ENCODE measurements at places on chromosomes 5 and 9.

DNA sequence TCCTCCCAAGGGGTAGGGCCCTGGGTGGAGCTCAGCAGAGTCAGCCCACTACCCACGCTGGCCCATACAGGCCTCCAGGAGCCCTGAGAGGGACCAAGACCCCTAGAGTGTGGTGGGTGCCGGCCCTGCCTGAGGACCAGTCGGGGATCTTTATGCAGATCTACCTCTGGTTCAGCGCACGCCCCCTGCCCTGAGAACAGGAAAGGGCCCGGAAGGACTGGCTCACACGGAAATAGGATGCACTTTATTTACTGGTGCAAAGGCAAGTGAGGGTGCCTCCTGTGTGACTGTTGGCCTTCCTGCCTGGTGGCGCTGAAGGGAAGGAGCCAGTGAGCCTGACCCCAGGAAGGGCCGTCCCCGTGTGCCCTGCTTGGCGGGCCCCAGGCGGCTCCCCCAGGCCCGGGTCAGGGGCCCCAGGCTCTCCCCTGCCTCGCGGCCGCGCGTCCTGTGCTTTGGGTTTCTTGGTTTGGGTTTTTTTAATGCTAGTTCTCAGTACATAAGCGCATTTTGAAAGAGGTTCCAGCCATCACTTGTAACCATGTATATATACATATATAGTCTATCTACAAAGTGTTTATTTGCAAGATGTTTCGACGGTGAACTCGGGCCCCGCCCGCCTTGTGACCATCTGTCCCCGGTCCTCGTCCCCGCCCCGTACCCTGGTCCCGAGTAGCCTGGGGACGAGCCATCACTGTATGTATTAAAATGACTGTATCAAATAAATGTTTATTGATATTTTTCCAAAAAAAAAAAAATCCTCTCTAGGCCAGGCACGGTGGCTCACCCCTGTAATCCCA lies 76.4 kb upstream of the ROR2 start:
- no peak for DNase-seq

GRCh38 chr9:31608416-31608815 lies 776.0 kb upstream of the ACO1 start:
- DNase-seq = no peak

DNA sequence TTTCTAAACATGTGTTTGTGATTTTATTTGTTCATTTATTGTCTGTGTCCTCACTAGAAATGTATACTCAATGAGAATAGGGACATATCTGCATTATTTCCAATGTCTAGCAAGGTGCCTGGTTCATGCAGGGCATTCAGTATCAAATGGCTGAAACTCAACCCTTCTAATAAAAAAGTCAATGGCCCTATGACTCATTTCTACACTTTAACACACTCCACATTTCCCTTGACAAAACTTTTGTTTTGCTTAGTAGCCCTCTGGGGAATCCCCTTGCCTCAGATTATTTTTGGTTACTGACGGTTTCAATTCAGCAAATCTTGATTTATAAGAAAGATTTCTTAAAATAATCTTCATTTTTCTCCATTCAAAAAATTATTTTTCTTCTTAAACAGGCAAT lies 206.0 kb upstream of the DMRTA1 start:
- no peak for DNase-seq

DNA sequence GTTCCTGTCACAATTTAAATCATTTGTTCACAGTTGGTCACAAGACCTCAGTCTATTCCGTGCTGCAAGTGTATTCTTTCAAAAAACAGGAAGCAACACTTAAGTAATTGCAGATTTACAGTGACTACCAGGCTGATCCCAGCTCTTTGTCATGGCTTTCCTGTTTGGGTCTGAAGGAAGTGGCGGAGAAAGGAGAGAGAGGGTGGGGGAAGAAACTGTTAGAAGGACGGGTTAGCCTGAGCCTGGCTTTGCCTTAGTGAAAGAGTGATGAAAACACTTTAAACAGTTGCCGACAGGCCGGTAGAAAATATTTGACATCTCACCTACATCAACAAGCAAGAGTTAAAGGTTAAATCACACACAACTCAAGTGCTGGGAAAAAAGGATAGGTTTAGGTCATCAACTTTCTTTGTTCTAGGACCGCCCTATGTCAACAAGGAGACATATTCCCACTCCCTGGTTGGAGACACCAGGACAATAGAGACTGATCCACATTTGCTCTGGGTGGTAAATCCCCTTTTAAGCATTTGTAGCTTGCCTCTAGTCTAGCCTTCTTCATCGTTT lies 102.2 kb upstream of the DAB2 start:
- DNase-seq = peak; percentile 19

GRCh38 chr9:34809504-34810186 lies 99.7 kb upstream of the CCL21 start:
- DNase-seq = no peak

DNA sequence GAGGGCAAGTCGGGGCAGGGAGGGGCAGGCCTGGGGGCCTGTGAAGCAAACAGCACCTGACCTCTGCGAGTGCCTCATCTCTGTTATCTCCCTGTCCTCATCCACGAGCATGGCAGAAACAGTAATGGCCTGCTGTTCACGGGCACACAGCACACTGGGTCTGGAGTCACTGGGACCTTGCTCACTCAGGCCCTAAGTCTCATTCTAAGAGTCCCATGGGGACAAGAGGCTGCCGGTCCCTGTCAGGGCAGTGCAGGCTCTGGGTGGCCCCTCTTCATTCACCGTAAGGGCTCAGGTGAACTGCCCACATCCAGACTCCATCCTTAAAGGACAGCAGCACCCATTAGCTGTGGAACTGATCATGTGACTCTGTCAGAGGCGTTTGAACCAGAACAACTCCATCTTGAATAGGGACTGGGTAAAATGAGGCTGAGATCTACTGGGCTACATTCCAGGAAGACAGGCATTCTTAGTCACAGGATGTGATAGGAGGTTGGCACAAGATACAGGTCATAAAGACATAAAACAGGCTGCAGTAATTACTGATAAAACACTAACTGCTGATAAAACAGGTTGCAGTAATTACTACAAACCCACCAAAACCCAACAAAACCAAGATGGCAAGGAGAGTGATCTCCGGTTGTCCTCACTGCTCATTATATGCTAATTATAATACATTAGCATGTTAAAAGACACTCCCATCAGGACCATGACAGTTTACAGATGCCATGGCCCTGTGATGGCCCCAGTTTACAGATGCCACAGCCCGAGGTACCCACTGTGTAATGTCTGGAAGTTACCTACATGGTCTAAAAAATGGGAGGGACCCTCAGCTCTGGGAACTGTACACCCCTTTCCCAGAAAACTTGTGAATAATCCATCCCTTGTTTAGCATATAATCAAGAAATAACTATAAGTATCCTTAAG lies 28.7 kb downstream of the BICD2 start:
- DNase-seq = no peak

DNA sequence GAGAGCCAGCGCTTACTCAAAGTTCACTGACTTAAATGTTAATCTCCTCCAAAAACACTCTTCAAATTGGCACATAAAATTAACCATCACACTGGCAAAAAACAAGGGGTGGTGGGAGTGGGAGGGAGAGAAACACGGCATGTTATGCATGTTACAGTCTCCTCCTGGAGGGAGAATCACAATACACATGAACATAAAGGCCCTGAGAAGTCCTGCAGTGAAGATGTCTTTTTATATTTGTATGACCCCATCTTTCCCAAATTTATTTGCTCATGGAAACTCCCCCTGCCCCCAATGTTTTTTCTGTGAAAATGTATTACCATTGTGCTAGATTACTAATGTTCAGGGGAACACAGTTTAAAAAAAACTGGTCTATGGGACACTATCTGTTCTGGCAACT lies 37.8 kb upstream of the ANKH start:
- DNase-seq = no peak

- DNase-seq = no peak
Observed at GRCh38 chr5:132010989-132011621, 353 bp downstream of the ACSL6 start.
